ENCODE measurements at places on chromosomes 1 and 21.

GRCh38 chr1:17636612-17637011, 97.1 kb downstream of the ARHGEF10L start:
- DNase-seq, result no peak

GRCh38 chr1:36807262-36807661, 227.1 kb downstream of the GRIK3 start:
- no peak for DNase-seq

DNA sequence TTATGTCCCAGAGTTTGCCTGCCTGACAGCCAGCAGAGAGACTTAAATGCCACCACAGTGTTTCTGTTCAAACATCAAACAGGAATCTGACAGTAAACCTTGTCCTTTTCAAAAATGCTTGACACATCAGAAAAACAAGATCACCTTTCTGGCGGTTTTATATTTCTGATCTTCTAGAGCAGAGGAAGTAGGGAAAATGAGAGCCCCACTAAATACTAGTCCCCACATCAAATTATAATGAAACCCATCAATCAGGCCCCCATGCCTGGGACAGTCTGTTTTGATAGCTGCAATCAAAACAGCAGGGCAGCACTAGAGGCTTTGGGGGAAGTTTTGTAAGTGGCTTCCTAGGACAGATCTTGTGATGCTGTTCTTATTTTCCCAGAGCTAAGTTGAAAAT, 129.3 kb downstream of the CNIH3 start:
- DNase-seq, result no peak

DNA sequence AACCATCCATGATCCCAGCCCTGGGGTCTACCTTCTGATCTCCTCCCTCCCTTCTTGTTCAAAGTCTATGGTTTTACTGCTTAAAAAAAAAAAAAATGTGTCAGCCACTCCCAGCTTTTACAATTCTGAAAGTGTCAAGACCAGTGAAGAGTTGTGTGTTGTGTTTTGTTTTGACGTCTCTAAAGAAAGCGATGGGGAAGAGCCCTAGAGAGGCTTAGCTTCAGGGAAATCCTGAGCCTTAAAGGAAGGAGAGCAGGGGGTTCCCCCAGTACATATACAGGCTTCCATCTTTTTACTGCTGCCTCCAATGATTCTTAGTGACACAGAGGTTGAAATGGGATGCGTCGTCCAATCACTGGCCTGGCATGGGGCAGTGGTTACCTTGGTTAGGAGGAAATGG, 13.9 kb upstream of the FMOD start:
- no peak for DNase-seq

DNA sequence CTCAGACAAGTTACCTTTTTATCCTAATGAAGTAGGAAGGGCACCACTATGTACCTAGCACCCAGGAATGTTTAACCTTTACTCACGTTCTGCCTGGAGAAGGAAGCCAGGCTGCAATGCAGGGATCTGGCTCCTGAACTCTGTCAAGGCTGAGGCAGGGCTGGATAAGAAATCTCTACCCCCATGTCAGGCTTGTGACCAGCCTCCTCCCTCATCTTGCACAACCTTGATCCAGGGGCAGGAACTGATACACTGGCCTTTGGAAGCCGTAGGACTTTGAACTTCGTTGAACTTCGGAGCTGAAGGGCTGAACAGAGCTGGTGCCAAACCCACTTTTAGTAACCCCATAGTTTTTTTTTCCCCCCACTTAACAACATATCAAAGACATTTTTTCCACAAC, 8.0 kb upstream of the AKR1A1 start:
- no peak for DNase-seq
